ENCODE measurements at places on chromosomes 12 and 14.

- DNase-seq, result no peak
Observed at GRCh38 chr12:23862701-23863100, 86.8 kb downstream of the SOX5 start.

DNA sequence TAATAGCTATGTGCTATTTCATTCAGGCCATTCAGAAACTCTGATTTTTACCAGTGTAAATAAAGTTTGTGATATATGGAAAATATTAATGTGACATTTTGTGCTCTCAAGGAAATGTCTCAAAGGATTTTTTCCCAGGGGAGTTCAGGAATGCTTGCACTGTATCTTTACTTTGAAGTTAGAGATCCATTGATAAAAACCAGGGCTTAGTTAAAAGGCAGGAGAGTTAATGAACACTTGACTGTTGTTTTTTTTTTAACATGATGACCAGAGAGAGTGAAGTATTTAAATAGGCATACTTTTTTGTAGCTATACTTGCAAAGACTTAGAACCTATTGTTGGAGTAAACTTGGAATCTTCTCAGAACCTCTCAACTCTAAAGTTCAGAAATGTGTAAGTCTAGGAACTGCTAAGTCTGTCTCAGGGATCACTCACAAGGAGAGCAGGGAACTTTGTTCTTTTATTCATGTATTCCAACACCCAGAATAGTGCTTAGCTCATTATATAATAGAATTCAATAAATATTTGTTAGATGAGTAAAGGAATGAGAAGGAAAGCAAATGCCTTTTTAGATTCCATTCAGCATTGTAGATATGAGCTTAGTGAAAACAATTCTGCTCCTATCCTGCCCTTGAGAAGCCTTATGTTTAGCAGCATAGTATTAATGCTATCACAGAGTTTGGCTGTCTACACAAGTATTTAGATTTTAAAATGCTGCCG is 117.5 kb downstream of the DAAM1 start:
- DNase-seq, result peak; percentile 81

- peak; percentile 31 for DNase-seq
Observed at GRCh38 chr12:27861428-27862167, 81.6 kb upstream of the MANSC4 start.

DNA sequence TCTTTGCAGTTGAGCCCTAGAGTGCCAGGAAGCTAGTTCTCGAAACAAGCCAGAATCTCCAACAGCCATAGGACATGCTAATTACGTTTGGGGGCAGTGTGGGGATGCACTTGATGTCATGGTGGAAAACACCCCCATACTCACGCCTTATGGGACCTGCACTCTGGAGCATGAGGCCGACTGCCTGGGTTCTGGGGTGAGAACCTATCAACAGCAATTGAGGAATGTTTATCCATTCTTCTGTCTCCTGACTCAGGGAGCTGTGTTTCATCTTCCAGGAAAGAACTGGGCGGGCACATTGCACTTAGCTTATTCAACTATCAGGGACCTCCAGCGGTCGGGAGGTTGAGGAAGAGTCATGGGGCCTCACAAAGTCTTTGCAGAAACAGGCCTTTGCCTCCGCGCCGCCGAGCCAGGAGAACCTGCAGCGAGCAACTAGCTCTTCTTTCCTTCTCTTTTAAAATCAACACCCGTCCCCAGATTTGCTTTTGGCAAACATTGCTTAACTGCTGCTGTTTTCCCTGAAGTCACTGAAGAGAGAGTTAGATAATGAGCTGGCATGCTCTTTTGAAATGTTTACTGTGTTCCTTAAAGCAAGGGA is 226.1 kb upstream of the DIO3 start:
- DNase-seq, result peak; percentile 13

GRCh38 chr12:91072931-91073330 is 15.1 kb upstream of the KERA start:
- peak; percentile 39 for DNase-seq

DNA sequence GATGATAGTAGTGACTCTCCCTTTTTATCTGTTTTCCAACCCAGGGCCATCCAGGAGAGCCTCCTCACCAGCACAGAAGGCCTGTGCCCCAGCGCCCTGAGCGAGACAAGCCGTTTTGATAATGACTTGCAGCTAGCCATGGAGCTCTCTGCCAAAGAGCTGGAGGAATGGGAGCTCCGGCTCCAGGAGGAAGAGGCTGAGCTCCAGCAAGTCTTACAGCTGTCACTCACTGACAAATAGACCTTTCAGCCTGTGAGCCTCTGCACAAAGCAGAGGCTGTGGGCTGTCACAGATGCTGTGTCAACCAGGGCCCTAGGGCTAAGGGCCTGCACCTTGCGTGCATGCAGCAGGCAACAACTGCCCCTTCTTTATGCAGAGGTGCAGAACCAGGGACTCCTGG is 11.0 kb downstream of the C12orf76 start:
- DNase-seq, result no peak

DNA sequence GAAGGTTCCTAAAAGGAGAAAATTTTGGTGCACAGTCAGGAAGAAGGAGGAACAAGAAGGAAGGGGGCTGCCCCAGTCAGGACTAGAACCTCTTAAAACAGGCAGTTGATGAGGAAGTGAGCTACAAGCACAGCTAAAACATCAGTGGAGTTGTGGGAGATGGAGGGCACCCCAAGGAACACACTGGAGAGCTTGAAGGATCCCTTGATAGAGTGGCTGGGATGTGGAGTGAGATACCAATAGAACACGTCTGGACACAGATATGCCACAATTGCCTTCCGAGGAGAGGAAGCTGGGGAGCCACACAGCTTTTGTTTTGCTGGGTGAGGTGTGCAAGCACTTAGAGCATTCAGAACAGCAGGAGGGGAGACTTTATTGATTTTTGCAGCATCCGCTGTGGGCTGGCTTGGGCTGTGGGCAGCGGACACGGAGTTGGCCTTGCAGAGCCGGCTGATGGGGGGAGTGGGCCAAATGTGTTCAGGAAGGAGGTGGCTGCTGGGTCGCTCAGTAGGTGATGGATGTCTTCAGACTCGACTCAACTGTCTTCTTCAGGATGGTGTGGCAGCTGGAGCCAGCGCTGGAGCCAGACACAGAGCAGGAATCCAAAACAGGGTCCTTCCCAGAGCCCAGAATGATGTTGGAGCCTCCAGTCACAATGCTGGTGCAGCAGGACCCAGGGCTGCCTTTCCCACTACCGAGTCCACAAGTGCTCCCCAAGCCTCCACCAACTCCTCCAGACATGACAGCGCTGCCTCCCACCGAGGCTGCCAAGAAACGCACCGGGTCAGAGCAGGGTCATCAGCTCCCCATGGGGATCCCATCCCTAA is 4.7 kb upstream of the KRT79 start:
- DNase-seq, result no peak

DNA sequence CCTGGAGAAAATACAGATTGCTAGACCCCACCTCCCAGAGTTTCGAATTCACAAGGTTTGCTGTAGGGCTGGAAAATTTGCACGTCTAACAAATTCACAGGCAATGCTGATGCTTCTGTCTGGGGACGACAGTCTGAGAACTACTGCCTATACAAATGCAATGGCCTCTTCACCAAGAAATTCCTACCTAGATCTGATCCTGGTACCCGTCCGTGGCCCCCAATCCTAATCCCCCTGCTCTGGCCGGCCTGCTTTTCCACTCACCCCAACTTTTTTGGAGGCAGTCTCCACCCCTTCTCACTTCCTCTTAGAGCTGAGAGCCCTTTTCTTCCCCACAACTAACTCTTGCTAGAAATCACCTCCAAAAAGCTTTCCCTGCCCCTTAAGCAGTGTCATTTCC is 3.1 kb upstream of the SSH1 start:
- no peak for DNase-seq

GRCh38 chr14:51711505-51711904 is 59.8 kb downstream of the FRMD6 start:
- peak; percentile 48 for DNase-seq

GRCh38 chr14:104865631-104866441 is 768 bp downstream of the CEP170B start:
- peak; percentile 75 for DNase-seq

GRCh38 chr12:109334887-109335286 is 12.8 kb upstream of the MYO1H start:
- no peak for DNase-seq

- no peak for DNase-seq
Observed at GRCh38 chr12:4440187-4440941, 5.3 kb downstream of the FGF6 start.

GRCh38 chr12:109423392-109423791 is 53.7 kb downstream of the KCTD10 start:
- no peak for DNase-seq

GRCh38 chr14:76718306-76719040 is 42.8 kb upstream of the VASH1 start:
- DNase-seq, result no peak

GRCh38 chr12:114656906-114657596 is 26.9 kb downstream of the TBX3 start:
- no peak for DNase-seq

GRCh38 chr14:94650444-94650775 is 38.2 kb downstream of the SERPINA3 start:
- DNase-seq, result no peak

- no peak for DNase-seq
Observed at GRCh38 chr12:113059071-113059595, 2.6 kb downstream of the DTX1 start.

- DNase-seq, result no peak
Observed at GRCh38 chr14:34179727-34180126, 228.9 kb upstream of the EGLN3 start.

DNA sequence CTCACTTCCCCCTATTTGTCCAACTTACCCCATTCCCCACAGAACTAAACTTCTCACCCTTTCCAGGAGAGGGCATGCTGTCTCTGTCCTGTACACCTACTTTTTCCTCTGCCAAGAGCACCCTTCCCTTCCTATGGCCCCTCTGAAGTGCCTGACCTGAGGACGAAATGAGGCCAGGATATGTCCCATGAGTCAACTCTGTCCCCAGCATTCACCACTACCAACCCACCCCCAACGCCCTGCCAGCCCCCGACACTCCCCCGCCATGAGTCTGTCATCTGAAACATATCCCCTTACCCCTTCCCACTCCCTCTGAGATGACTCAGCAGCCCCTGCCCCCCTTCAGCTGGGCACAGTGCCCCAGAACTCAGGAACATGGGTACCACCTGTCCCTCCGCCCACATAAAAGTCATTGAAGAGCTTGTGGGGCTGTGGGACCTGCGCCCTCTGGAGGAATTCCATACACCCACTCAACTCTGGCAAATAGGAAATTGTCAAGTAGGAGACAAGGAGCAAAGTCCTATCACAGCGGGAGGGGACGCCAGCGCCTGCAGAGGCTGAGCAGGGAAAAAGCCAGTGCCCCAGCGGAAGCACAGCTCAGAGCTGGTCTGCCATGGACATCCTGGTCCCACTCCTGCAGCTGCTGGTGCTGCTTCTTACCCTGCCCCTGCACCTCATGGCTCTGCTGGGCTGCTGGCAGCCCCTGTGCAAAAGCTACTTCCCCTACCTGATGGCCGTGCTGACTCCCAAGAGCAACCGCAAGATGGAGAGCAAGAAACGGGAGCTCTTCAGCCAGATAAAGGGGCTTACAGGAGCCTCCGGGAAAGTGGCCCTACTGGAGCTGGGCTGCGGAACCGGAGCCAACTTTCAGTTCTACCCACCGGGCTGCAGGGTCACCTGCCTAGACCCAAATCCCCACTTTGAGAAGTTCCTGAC is 26.3 kb downstream of the ITGA7 start:
- DNase-seq, result peak; percentile 33

GRCh38 chr12:77019920-77020319 is 45.4 kb downstream of the E2F7 start:
- DNase-seq, result no peak

DNA sequence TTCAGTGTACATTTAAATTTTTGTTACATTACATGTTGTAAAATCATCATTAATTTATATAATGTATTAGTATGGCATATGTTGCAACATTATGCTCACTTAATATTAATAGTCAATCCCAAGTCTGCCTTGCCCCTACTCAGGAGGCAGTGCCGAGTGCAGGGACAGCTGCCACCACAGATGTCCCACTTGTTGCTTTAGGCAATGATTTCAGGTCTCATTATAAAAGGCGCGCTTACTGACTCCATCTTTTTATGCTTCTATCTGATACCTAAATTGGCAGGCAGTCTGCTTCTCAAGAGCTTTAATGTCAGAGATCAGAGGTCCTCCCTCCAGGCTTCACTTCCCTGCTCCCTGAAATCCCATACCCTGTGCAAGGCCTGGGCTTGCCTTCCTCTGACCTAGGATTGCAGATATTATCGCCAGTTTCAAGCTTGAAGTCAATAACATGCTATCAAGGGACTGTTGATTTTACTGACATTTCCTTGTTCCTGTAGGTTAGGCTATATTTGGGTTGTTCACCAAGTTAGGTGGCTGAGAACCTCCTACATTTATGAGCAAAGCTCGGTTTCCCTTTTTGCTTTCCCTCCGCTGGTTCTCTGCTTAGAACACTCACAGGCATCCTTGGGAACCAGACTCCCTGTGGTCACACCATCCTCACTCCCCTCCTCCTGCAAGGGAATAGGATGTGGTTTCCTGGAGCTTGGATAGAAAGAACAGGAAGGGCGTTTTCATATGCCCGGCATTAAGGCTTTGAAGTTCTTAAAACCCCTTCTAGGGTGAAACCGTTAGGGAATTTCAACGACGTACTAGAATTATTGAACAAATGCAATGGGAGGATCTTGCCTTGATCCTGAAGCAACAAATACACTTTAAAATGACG is 208.4 kb upstream of the FKBP4 start:
- DNase-seq, result no peak

DNA sequence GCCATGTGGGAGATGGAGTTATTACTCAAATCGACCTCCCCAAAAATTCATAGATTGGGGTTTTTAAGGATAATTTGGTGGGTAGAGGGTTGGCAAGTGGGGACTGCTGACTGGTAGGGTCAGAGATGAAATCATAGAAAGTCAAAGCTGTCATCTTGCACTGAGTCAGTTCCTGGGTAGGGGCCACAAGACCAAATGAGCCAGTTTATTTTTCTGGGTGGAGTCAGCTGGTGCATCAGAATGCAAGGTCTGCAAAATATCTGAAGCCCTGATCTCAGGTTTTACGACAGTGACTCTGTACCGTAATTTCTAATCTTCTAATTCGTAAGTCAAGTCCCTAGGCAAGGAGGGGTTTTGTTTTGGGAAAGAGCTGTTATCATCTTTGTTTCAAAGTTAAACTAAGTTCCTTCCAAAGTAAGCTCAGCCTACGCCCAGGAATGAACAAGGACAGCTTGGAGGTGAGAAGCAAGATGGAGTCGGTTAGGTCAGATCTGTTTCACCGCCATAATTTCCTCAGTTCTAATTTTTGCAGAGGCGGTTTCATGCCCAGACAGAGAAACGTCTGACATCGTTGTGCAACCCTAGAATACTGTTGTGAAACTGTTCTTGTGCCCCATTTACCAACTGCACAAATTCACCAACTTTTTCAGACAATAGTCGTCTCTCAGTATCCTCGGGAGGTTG is 104.5 kb upstream of the SFSWAP start:
- DNase-seq, result no peak

GRCh38 chr12:64716371-64716770 is 42.8 kb downstream of the GNS start:
- DNase-seq, result no peak

DNA sequence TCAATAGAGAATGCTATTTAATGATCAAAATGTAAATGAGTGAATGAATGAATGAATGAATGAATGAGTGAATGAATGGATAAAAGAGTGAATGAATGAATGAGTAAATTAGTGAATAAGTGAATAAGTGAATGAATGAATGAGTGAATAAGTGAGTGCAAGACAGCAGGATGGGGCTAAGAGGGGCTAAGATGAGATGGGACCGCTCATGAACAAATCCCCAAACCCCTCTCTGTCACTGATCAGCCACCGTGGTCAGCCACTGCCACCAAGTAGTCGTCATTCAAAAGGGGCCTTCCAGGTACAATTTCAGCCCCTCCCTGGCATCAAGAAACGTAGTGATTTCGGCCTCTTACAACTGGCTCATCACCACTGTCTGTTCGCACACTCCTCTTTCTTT is 79.2 kb downstream of the BCL11B start:
- no peak for DNase-seq

GRCh38 chr12:114812858-114813761 is 129.1 kb upstream of the TBX3 start:
- peak; percentile 74 for DNase-seq

All from iris pigment epithelial cell (primary cell).